ENCODE measurements at places on chromosomes 11 and 22.

GRCh38 chr11:109799604-109800003 lies 293.6 kb upstream of the ZC3H12C start:
- no peak for DNase-seq

DNA sequence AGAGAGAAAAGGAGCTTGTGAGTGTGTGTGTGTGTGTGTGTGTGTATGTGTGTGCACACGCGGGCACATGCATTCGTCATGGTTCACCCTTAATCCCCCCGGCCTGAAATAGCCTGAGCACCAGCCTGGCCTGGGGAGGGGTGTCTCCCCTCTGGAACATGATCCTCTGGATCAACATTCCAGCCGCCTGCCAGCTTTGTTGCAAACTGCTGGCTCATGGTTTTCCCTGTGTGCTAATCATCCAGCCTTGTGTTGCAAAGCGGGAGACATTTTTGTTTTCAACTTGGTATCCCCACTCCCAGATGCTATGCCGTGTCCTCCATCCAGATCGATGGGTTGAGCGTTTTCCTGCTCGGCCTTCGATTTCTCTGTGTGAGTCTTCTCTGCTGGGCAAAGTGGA lies 94.3 kb downstream of the FEZ1 start:
- DNase-seq: no peak

- DNase-seq: no peak
These were observed 11.6 kb downstream of the ARRB1 start for GRCh38 chr11:75339685-75340409.

DNA sequence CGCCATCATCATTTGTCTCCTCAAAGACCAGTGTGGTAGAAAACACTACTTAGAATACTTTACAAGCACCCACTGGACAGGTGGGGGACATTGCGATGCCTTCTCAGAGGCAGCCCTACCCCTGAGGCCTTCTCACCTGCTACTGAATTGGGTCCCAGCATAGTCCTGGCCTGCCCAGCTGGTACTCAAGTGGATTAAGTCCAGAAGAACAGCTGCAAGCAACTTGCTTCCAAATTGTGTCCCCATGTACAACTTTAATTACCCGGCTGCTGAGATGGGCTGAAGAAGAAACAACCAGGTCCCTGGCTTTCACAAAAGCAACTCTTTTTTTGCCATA lies 12.3 kb downstream of the ABTB2 start:
- DNase-seq: no peak

GRCh38 chr22:30781271-30781875 lies 86.7 kb downstream of the OSBP2 start:
- peak; percentile 40 for DNase-seq
